ENCODE measurements at places on chromosomes 13 and 19.
A peak's percentile ranks its signal among the peaks of the same experiment; 100 is the strongest.

DNA sequence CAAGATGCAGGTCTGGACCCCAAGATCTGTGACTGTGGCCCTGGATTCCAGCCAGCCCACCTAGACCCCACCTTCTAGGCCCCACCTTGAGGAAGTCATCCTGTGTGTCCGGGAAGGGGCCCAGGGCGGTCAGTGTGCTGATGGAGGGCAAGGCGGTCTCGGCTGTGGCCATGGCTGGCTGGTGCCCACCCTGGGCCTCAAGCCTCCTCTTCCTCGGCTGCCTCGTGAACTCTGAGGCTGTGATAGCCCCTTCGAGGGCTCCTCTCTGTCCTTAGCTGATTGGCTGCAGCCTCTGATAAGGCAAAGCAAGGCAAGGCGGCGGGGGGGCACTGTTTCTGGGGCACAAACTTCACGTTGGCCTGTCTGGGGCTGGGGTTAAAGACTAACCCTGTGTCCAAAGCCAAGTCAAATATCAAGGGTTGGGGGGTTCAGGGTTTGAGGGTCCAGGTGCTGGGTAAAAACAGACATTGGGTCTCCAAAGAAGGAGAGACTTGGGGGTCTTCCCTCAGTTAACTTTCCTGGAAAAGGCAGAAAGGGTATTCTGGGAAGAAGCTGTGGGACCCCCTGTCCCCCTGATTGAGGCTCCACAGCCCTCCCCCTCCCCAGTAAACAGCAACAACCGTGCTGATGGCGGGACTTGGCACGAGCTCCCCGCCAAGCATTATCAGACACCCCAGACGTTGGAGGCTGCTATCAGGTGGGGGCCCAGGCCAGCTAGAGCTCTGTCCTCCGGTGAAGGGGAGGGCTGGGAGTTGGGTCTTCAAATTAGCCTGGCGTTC lies at the start of gene KLF1:
KLF1 (minus strand) TSS at position 233 of the 779 bp plus-strand sequence; CDS start at position 172, 61 bp downstream.
- DNase-seq = no peak

DNA sequence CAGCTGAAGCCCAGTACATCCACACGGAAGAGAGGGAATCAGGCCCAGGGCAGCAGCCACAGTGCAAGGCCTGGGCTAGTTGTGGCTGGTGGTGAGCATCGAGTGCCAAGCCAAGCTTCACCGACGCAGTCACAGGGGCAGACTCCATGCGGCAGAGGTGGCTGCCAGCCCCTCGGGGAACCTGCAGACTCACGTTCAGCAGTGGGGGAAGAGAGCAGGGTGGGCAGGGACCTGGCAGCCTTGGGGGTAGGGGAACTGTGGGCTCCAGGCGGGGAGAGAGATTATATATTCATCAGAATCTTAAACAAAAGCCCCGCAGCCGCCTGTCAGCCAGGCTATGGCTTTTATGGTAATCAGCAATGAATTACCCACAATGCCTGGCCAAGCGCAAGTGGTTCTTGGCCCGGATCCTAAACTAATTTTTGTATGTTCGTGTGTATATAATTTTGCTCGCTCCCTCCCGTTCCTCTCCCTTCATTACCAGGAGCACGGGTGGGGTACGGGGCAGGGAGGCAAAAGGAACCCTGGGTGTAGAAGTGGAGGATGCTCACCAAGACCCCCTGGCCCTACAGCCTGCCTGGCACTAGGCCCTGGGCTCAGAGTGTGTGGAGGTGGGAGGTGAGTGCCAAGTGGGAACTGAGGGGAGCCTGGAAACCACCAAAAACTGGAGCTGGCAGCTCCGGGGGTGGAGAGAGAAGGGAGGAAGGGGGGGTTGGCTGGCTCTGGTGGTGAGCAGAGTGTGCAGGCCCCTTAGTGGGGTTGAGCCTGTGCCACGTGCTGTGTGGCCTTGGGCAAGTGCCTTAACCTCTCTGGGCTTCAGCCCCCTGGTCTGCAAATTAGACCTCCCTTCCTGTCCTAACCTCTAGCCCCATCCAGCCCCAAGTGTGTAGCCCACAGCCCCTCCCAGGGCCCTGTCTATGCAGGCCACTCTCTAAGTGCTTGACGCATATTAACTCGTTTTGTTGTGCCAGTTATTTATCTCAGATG lies 31.9 kb downstream of the PTPRS start:
- no peak for DNase-seq

DNA sequence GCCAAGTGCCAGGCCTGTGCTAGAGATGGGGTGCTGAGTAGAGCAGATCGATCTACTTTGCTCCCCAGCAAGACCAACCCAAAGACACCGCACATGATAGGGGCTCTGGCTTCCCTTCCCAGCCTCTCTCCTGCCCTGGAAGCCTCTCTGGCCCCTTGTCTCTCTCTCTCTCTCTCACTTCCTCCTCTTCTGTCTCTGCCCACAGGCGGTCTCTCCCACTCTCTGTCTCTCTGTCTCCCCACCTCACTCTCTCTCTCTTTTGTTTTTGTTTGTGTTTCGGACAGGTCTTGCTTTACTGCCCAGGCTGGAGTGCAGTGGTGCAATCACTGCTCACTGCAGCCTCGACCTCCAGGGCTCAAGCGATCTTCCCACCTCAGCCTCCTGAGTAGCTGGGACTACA lies 1.3 kb downstream of the SELENOV start:
- no peak for DNase-seq

DNA sequence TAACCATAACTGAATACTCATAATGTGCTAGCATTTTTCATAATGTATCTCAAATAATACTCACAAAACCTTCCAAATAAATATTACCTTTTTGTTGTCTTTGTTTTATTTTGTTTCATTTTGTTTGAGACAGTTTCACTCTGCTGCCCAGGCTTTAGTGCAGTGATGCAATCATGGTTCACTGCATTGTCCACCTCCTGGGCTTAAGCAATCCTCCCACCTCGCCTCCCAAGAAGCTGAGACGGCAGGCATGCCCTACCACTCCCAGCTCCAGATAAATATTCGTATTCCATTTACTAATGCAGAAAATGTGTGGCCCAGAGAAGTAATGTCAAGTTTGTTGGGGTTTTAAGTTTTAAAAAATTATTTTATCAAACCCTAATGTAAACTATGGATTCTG lies 739.1 kb downstream of the GPC5 start:
- peak; percentile 8 for DNase-seq

DNA sequence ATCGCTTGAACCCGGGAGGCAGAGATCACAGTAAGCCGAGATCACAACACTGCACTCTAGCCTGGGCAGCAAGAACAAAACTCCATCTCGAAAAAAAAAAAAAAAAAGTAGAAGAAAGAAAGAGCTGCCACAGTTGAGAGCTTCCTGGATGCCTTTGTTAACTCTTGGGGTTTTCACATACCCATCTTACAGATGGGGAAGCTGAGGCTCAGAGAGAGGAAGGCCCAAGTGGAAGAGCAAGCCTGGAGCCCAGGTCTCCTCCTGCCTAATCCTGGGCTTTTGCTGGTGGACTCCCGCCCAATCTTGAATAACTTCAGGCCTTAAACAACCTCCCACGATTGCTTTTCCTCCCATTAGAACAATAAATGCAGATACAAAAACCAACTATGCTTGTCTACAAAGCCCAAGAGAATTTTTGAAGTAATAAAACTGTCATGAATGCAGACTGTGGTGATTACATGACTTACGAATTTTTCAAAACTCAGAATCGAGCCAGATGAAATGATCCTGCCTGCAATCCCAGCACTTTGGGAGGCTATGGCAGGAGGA lies 41.7 kb downstream of the LTBP4 start:
- DNase-seq = no peak

GRCh38 chr13:112641456-112642089 lies 48.3 kb upstream of the ATP11A start:
- no peak for DNase-seq

GRCh38 chr13:45101327-45102018 lies 18.8 kb upstream of the GTF2F2 start:
- DNase-seq = no peak

Data from suppressor macrophage treated with lipopolysaccharide for 1 hour (primary cell).